Upper lobe of right lung (tissue), 1 donor: ENCODE measurements at places on chromosomes 1 and 21. TPM values are rescaled to one million over a fixed set of nuclear protein-coding genes. Genes with fewer than 3 reads are reported as not detected.

The ASPM gene
- total RNA-seq: 0.46 TPM

The MRPL37 gene
- total RNA-seq: 41.9 TPM

The F13B gene
- not detected for total RNA-seq

The AGPAT3 gene
- total RNA-seq: 86.0 TPM

The SPATA21 gene
- not detected for total RNA-seq

The FCRL5 gene
- 0.93 TPM for total RNA-seq

The BRDT gene
- total RNA-seq: not detected

The LCE2C gene
- total RNA-seq: not detected

The PLA2G5 gene
- 4.9 TPM for total RNA-seq

The TMEM269 gene
- total RNA-seq: not detected

The AMY1C gene
- total RNA-seq: 8.7 TPM

The UBE4B gene
- 36.2 TPM for total RNA-seq
